ENCODE measurements at places on chromosomes 6 and 20. TPM values are rescaled to one million over a fixed set of nuclear protein-coding genes. Genes with fewer than 3 reads are reported as not detected.

VAPB gene
- 12.4 TPM for total RNA-seq

CST5 gene
- not detected for total RNA-seq

ACTL10 gene
- 3.9 TPM for total RNA-seq

SLC35B3 gene
- 6.0 TPM for total RNA-seq

CD109 gene
- total RNA-seq: 27.0 TPM

LY86 gene
- not detected for total RNA-seq

RIMS1 gene
- 2.0 TPM for total RNA-seq

EPHA7 gene
- 0.11 TPM for total RNA-seq

BPIFA1 gene
- not detected for total RNA-seq

GMEB2 gene
- total RNA-seq: 11.0 TPM

OLIG3 gene
- not detected for total RNA-seq

DNA sequence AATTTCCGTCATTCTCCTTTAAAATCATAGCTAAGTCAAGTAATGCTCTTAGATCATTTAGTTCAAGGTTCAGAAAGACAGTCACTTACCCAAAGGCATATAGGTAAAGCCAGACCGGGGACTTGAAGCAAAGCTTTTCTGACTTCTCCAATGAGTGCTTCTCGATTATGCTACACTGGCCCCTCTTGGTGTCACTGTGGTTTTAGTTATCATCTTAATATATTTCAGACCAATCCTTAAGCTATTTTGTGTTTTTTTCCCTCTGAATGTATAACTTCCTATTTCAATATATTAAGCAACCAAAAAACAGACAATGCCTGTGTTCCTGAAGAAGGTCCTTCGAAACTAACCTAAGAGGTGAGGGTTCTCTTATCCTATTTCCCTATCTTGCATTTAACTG lies 3.9 kb downstream of the PRDM1 start:
- peak overlapping the region; percentile 53 for H3K4me3 ChIP-seq
- peak overlapping the region; percentile 82 for H3K27ac ChIP-seq
- peaks cover 11% of the 10 kb centered on the region for H3K27me3 ChIP-seq
- no peaks in the 10 kb centered on the region for H3K36me3 ChIP-seq

- no peak overlapping the region for H3K27ac ChIP-seq
- no peak for DNase-seq
- H3K4me1 ChIP-seq: no peaks in the 10 kb centered on the region
- H3K4me3 ChIP-seq: no peak overlapping the region
- no peaks in the 10 kb centered on the region for H3K27me3 ChIP-seq
- no peaks in the 10 kb centered on the region for H3K36me3 ChIP-seq
These were observed 1152.0 kb downstream of the HACE1 start for GRCh38 chr6:103707596-103708325.

DNA sequence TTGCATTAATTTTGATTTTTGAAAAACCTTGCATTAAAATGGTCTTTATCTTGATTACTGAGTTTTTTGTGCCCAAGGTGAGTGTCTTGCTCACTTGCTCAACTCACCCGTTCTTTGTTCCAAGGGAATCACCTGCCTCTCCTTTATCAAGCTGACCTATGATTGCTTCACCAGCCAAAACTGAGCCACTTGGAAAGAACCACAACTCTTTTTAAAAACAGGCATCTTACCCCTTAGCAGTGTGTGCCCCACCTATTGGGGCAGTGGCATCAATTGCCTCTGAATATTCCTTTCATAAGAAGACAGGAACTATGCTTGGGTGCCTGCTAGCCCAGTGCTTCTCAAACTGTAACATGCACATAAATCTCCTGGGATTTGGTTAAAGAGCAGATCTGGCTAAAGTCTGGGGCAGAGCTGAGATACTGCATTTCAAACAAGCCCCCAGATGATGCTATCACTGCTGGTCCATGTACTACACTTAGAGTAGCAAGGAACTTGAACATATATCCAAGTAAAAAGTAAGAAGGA lies 3.3 kb upstream of the STK38 start:
- no peaks in the 10 kb centered on the region for H3K36me3 ChIP-seq
- DNase-seq: no peak
- no peak overlapping the region for H3K27ac ChIP-seq
- no peak overlapping the region for H3K4me3 ChIP-seq
- peaks cover 26% of the 10 kb centered on the region for H3K4me1 ChIP-seq
- H3K27me3 ChIP-seq: no peaks in the 10 kb centered on the region

- no peak overlapping the region for H3K4me3 ChIP-seq
- H3K27ac ChIP-seq: no peak overlapping the region
- no peaks in the 10 kb centered on the region for H3K27me3 ChIP-seq
- no peaks in the 10 kb centered on the region for H3K36me3 ChIP-seq
- H3K4me1 ChIP-seq: peaks cover 41% of the 10 kb centered on the region
These were observed 188.3 kb upstream of the MARCKS start for GRCh38 chr6:113668641-113669408.

- peak overlapping the region; percentile 80 for H3K27ac ChIP-seq
- no peak overlapping the region for H3K4me3 ChIP-seq
- no peak for DNase-seq
These were observed 2.4 kb upstream of the PPP1R3G start for GRCh38 chr6:5082487-5083306.

GRCh38 chr6:37052027-37052628 lies 46.7 kb downstream of the FGD2 start:
- peaks cover 74% of the 10 kb centered on the region for H3K4me1 ChIP-seq
- DNase-seq: no peak
- no peaks in the 10 kb centered on the region for H3K36me3 ChIP-seq

DNA sequence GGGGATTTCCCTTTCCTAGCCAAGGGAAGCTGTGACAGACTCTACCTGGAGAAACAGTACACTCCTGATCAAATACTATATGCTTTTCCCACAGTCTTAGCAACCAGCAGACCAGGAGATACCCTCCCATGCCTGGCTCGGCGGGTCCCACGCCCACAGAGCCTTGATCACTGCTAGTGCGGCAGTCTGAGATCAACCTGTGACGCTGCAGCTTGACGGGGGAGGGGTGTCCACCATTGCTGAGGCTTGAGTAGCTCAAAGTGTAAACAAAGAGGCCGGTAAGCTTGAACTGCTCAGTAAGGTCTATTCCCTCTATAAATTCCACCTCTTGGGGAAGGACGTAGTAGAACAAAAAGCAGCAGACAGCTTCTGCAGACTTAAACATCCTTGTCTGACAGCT lies 63.2 kb downstream of the WASF1 start:
- H3K4me3 ChIP-seq: no peak overlapping the region
- no peak for DNase-seq
- H3K27me3 ChIP-seq: no peaks in the 10 kb centered on the region
- peaks cover 16% of the 10 kb centered on the region for H3K36me3 ChIP-seq
- no peak overlapping the region for H3K27ac ChIP-seq
- no peaks in the 10 kb centered on the region for H3K4me1 ChIP-seq

DNA sequence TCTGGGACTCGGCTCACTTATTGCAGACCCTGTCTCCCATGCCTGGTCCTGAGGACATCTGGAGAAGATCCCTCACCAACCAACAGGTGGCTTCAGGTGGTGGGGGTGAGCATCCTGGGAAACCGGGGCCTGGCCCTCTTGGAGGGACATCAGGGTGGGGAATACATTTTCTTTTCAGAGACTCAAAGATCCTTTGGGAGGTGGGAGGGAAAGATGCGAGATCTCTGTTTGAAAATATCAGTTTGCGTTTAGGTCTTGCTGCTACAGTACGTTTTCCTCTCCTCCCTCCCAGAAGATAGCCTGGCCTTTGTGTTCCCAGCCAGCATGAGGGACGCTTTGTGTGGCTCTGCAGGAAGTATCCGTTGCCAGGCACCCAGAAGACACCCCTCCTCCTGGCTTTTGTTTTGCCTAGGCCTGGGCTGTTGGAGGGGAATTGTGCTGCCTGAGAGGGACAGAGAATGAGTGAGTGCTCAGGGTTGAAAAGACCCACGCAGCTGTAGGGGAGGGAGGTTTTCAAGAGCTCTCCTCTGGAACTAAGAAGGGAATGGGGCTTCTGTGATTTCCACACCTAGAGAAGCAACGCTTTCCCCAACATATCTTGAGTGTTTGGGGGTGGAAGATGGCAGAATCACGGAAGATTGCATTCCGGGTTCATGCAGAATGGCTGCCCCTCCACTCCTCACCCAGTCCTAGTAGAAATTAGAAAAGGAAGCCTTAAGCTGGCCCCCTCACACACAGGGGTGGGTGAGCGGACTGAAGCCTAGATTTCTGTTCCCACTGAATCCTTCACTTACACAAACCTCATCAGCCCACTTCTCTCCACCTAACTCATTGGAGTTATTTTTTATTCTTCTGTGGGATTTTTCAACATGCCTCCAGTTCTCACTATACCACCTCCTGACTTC lies 22.0 kb upstream of the SLC2A12 start:
- no peak overlapping the region for H3K27ac ChIP-seq
- H3K36me3 ChIP-seq: no peaks in the 10 kb centered on the region
- no peaks in the 10 kb centered on the region for H3K27me3 ChIP-seq
- H3K4me1 ChIP-seq: no peaks in the 10 kb centered on the region
- DNase-seq: no peak

DNA sequence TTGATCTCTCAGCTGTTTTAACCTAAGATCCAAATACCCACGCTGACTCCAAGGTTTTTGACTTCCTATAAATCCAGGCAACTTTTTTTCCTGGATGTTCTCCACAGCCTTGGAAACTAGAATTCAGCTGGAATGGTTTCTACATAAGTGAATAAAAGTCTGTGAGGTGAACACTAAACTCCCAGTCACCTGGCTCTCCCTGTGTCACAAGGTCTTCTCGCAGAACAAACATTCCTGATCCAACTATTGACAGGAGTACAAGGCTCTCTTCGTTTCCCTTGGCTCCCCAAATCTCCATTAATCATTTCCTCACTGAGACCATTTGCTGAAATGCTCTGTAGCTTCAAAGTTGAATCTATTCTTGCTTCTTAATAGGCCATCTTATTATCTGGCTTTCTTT lies 265.7 kb downstream of the ADGRG6 start:
- H3K36me3 ChIP-seq: no peaks in the 10 kb centered on the region
- H3K4me1 ChIP-seq: no peaks in the 10 kb centered on the region
- H3K27me3 ChIP-seq: no peaks in the 10 kb centered on the region
- H3K27ac ChIP-seq: no peak overlapping the region
- DNase-seq: no peak

GRCh38 chr6:75023634-75024033 lies 182.2 kb downstream of the COL12A1 start:
- H3K36me3 ChIP-seq: no peaks in the 10 kb centered on the region
- no peak overlapping the region for H3K4me3 ChIP-seq
- no peaks in the 10 kb centered on the region for H3K27me3 ChIP-seq
- no peak overlapping the region for H3K27ac ChIP-seq
- no peak for DNase-seq

DNA sequence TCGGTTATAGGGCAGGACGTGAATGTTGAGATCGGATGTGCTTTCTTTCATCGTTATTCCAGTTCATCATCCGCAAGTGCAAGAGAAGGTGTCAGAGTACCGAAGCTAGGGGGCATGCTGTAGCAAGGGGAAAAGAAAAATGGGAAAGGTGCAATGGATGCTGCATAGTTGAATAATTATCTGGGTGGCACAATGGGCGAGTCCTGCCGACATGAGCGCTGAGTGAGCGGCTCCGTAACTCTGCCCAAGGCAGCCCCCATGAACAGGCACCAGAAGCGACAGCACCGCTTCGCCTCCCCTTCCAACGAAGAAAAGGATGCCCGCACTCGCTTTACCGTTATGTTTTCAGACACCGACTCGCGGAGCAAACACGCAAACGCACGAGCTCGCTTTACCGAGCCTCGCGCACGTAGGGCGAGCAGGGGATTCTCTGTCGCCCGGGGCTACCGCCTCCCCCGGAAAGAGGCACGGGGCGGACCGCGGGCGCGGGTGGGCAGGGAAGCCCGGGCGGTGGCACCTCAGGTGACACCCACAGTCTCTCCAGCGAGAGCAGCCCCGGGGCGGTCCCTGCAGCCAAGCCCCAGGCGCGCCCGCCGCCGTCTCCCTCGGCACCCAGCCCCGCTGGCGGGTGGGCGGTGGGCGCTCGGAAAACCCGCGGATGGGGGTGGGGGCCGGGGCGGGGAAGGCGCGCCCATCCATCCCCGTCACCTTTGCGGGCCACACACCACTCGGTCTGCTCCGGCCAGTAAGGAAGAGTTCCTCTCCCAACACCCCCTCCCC lies 654 bp downstream of the WASF1 start:
- H3K27me3 ChIP-seq: no peaks in the 10 kb centered on the region
- H3K4me3 ChIP-seq: peak overlapping the region; percentile 80
- H3K36me3 ChIP-seq: no peaks in the 10 kb centered on the region
- H3K27ac ChIP-seq: peak overlapping the region; percentile 80

DNA sequence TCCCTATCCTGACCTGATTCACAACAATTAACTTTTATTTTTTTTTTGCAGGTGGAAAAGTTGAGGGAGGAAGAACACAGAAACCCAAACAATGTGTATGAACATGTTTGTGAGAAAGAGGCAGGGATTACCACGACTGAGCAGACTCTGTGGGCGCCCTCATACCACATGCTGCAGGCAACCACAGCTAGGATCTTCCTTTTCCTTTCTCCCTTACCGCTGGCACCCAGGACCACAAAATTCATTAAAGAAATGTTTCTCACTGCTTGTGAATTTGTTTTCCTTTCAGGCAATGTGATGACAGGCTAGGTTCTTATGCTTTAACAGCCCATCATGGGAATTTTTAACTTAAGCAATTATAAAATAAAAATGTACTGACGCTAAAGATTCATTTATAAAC lies 287.1 kb downstream of the GMDS start:
- no peak overlapping the region for H3K4me3 ChIP-seq
- DNase-seq: no peak
- H3K4me1 ChIP-seq: no peaks in the 10 kb centered on the region
- H3K27me3 ChIP-seq: no peaks in the 10 kb centered on the region
- H3K27ac ChIP-seq: no peak overlapping the region

DNA sequence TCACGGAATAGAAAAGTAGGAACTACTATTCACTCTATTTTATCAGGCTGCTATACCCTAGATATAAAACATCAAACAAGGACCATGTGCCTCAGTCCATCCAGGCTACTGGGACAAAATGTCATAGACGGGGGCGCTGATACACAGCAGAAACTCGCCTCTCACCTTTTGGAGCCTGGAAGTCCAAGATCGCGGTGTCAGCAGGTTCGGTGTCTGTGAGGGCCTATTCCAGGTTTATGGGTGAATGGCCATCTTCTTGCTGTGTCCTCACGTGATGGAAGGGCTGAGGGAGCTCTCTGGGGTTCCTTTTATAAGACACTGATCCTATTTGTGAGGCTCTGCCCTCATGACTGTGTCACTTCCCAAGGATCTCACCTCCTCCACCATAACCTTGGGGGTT lies 89.5 kb downstream of the DLL1 start:
- DNase-seq: no peak
- peaks cover 11% of the 10 kb centered on the region for H3K4me1 ChIP-seq
- H3K27ac ChIP-seq: no peak overlapping the region
- no peaks in the 10 kb centered on the region for H3K36me3 ChIP-seq
- H3K27me3 ChIP-seq: no peaks in the 10 kb centered on the region

GRCh38 chr6:5712349-5713215 lies 294.1 kb downstream of the NRN1 start:
- H3K27ac ChIP-seq: no peak overlapping the region
- DNase-seq: no peak
- no peak overlapping the region for H3K4me3 ChIP-seq

GRCh38 chr6:324729-325125 lies 32.4 kb downstream of the DUSP22 start:
- peaks cover 21% of the 10 kb centered on the region for H3K4me1 ChIP-seq
- DNase-seq: no peak
- no peaks in the 10 kb centered on the region for H3K36me3 ChIP-seq
- H3K27ac ChIP-seq: no peak overlapping the region
- H3K27me3 ChIP-seq: no peaks in the 10 kb centered on the region
- H3K4me3 ChIP-seq: no peak overlapping the region

Data from esophagus squamous epithelium (tissue), 5 donors.